ENCODE measurements at places on chromosomes 2 and 18. TPM values are rescaled to one million over a fixed set of nuclear protein-coding genes. Genes with fewer than 3 reads are reported as not detected.
A peak's percentile ranks its signal among the peaks of the same experiment; 100 is the strongest.

- no peaks in the 10 kb centered on the region for H3K27me3 ChIP-seq
- peak overlapping the region; percentile 72 for H3K27ac ChIP-seq
- H3K36me3 ChIP-seq: no peaks in the 10 kb centered on the region
- H3K4me1 ChIP-seq: peaks cover 72% of the 10 kb centered on the region
- DNase-seq: no peak
Observed at GRCh38 chr2:37893327-37893726, 31.8 kb upstream of the RMDN2 start.

GRCh38 chr2:10083692-10084211 lies 3.5 kb upstream of the CYS1 start:
- peaks cover 17% of the 10 kb centered on the region for H3K4me1 ChIP-seq
- H3K4me3 ChIP-seq: no peak overlapping the region
- DNase-seq: no peak
- H3K27ac ChIP-seq: no peak overlapping the region
- peaks cover 65% of the 10 kb centered on the region for H3K27me3 ChIP-seq
- H3K36me3 ChIP-seq: no peaks in the 10 kb centered on the region

DNA sequence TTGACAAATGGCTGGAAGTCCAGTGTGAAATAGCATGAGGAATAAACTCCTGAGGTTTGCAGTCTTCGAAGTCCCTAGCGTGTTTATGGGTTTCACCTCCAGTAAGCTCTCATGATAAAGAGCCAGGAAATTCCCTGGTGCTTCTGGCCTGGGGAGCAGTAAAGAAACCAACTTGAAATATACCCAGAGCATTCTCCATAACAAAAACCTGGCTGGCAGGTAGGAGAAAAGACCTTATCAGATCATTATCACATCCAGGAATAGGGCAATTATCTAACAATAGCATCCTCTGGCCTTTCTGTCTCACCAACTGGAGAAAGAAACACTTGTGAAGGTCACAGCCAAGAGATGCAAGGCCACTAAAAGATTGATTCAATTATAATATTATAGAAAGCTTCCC lies 513.6 kb upstream of the LRRTM4 start:
- no peak overlapping the region for H3K4me3 ChIP-seq
- H3K27me3 ChIP-seq: no peaks in the 10 kb centered on the region
- H3K4me1 ChIP-seq: no peaks in the 10 kb centered on the region
- H3K27ac ChIP-seq: no peak overlapping the region
- no peaks in the 10 kb centered on the region for H3K36me3 ChIP-seq
- no peak for DNase-seq

The GNLY gene
- 11.1 TPM for polyA plus RNA-seq

The ALLC gene
- not detected for polyA plus RNA-seq

The SOX11 gene
- polyA plus RNA-seq: not detected

Measured in CD14-positive monocyte (primary cell).